ENCODE measurements at places on chromosomes 3 and 15. TPM values are rescaled to one million over a fixed set of nuclear protein-coding genes. Genes with fewer than 3 reads are reported as not detected.

Gene NAA50
- 69.7 TPM for polyA plus RNA-seq

Gene H1-8
- polyA plus RNA-seq: not detected

Gene C3orf52
- polyA plus RNA-seq: 2.0 TPM

Gene MYO5A
- 1.6 TPM for polyA plus RNA-seq

Gene TGM4
- polyA plus RNA-seq: not detected

Gene EOGT
- 13.3 TPM for polyA plus RNA-seq

Gene SOX2
- polyA plus RNA-seq: 31.6 TPM

Gene DNAJC17
- polyA plus RNA-seq: 88.1 TPM

Gene GPR156
- polyA plus RNA-seq: 0.07 TPM

Gene TP63
- polyA plus RNA-seq: 57.2 TPM

Gene NCEH1
- polyA plus RNA-seq: 3.2 TPM

Gene GREM1
- 1.3 TPM for polyA plus RNA-seq

Gene ZIC4
- not detected for polyA plus RNA-seq

Gene XCR1
- polyA plus RNA-seq: 0.34 TPM

Gene IL17RD
- 0.31 TPM for polyA plus RNA-seq

Gene DPPA4
- polyA plus RNA-seq: not detected

Gene KLHL40
- not detected for polyA plus RNA-seq

Gene KBTBD13
- polyA plus RNA-seq: not detected

Gene SNTN
- not detected for polyA plus RNA-seq

Gene PATL2
- 0.84 TPM for polyA plus RNA-seq

Gene ARNT2
- 0.94 TPM for polyA plus RNA-seq

Gene CCDC80
- polyA plus RNA-seq: 6.2 TPM

Gene GOLGA8G
- polyA plus RNA-seq: not detected

Gene EEF1AKMT4
- 8.6 TPM for polyA plus RNA-seq

Gene CD200R1
- 2.2 TPM for polyA plus RNA-seq

Gene PCOLCE2
- 1.9 TPM for polyA plus RNA-seq

Gene CASR
- polyA plus RNA-seq: not detected

Gene EFCAB12
- polyA plus RNA-seq: 0.08 TPM

Gene MON1A
- 10.2 TPM for polyA plus RNA-seq

Gene TM4SF4
- 0.12 TPM for polyA plus RNA-seq

Gene ARRDC4
- 4.5 TPM for polyA plus RNA-seq

Gene ARL6IP5
- polyA plus RNA-seq: 46.9 TPM

Data from esophagus (tissue), 2 donors.